Upper lobe of right lung (tissue), 1 donor: ENCODE measurements at places on chromosomes 11 and 22. TPM values are rescaled to one million over a fixed set of nuclear protein-coding genes. Genes with fewer than 3 reads are reported as not detected.

Gene H19
- 55.8 TPM for total RNA-seq

Gene DLG2
- 9.7 TPM for total RNA-seq

Gene C11orf16
- total RNA-seq, result not detected

Gene ARVCF
- total RNA-seq, result 25.4 TPM

Gene CWF19L2
- 17.3 TPM for total RNA-seq

Gene LDHAL6A
- total RNA-seq, result not detected

Gene SCO2
- total RNA-seq, result 3.1 TPM

Gene PMM1
- 44.4 TPM for total RNA-seq

Gene GAL3ST3
- not detected for total RNA-seq

- no peak overlapping the region for H3K4me3 ChIP-seq
- no peaks in the 10 kb centered on the region for H3K27me3 ChIP-seq
- no peak overlapping the region for H3K27ac ChIP-seq
- H3K4me1 ChIP-seq, result no peaks in the 10 kb centered on the region
- H3K36me3 ChIP-seq, result no peaks in the 10 kb centered on the region
Measured at GRCh38 chr11:131481971-131482370, 111.6 kb downstream of the NTM start.

DNA sequence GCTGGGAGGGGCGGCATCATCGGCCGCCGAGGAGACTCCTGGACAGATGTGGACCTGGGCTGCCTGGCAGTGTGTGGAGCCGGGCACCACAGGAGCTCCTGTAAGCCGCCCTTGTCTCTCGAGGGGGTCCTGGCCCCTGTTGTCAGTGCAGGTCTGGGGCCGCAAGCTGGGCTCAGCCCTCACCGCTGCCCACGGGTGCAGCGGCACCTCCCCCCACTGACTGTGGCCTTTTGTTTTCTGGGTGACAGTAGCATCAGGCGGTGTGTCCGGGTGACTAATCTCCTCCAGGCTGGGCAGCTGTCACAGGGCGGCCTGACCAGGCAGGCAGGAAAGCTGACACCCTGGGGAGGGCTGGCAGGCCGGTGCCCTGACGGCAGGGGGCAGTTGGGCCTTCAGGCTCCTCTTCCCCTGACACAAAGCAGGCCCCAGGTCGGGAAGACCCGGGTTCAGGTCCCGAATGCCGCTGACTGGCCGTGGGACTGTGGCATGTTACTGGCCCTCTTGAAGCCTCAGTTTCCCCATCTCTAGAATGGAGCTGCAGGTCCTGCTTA is 16.3 kb downstream of the DGKZ start:
- peaks cover 6% of the 10 kb centered on the region for H3K36me3 ChIP-seq
- peak overlapping the region; percentile 86 for H3K27ac ChIP-seq
- H3K4me3 ChIP-seq, result no peak overlapping the region
- H3K4me1 ChIP-seq, result peaks cover 46% of the 10 kb centered on the region
- no peak for DNase-seq
- H3K27me3 ChIP-seq, result no peaks in the 10 kb centered on the region

GRCh38 chr22:38489561-38490145 is 16.5 kb downstream of the DDX17 start:
- no peak overlapping the region for H3K27ac ChIP-seq
- H3K27me3 ChIP-seq, result no peaks in the 10 kb centered on the region
- peaks cover 10% of the 10 kb centered on the region for H3K4me1 ChIP-seq
- DNase-seq, result no peak
- H3K36me3 ChIP-seq, result peaks cover 100% of the 10 kb centered on the region
- H3K4me3 ChIP-seq, result no peak overlapping the region

- no peaks in the 10 kb centered on the region for H3K36me3 ChIP-seq
- H3K4me3 ChIP-seq, result no peak overlapping the region
- no peaks in the 10 kb centered on the region for H3K27me3 ChIP-seq
- peaks cover 8% of the 10 kb centered on the region for H3K4me1 ChIP-seq
- H3K27ac ChIP-seq, result no peak overlapping the region
Measured at GRCh38 chr11:19739872-19740271, 27.2 kb downstream of the NAV2 start.

DNA sequence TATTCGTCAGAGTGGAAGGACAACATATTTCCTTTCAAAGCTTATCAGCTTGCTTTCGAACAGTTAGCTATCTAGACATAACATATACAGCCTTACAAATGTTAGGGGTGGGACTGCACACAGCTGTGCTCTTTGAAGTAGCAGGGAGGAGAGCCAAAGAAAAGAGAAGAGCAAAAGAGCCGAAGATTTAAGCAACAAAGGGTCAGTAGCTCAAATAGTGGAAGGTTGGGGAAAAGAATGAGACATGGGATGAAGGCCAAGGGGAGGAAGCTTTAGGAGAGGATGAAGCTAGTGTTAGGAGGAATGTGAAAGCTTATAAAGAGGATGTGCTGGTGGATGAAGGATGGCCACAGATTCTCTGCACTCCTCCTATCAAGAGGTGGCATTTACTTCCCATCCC is 31.8 kb upstream of the IGSF22 start:
- no peaks in the 10 kb centered on the region for H3K4me1 ChIP-seq
- no peak for DNase-seq
- H3K36me3 ChIP-seq, result no peaks in the 10 kb centered on the region
- no peak overlapping the region for H3K27ac ChIP-seq

- no peak overlapping the region for H3K27ac ChIP-seq
- DNase-seq, result no peak
- H3K4me3 ChIP-seq, result no peak overlapping the region
- H3K36me3 ChIP-seq, result no peaks in the 10 kb centered on the region
- peaks cover 8% of the 10 kb centered on the region for H3K4me1 ChIP-seq
Measured at GRCh38 chr11:86987679-86988078, 32.5 kb upstream of the FZD4 start.

GRCh38 chr11:61489833-61490721 is 18.5 kb upstream of the LRRC10B start:
- no peak overlapping the region for H3K4me3 ChIP-seq
- H3K27me3 ChIP-seq, result no peaks in the 10 kb centered on the region
- H3K36me3 ChIP-seq, result no peaks in the 10 kb centered on the region
- no peaks in the 10 kb centered on the region for H3K4me1 ChIP-seq
- DNase-seq, result no peak
